Left hindlimb (tissue), 1 donor: ENCODE measurements at places on chromosomes 1 and 21.

DNA sequence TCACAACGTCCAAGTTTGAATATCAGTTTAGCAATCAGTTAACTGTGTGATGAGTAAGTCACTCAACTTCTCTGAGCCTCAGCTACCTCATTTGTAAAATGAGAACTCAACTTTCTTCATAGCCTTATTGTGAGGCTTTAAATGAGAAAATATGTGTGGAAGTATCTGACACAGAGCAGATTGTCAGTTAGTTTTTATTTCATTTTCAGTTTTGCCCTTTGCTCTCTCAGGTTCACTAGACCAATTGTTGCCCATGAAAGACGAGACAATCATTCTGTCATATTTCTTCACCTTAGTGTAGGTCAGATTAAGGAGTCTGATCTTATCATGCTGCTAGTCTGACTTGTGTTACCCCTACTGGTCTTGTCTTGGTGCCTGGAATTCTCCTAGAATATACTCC, 232.8 kb upstream of the PTBP2 start:
- no peak for DNase-seq

DNA sequence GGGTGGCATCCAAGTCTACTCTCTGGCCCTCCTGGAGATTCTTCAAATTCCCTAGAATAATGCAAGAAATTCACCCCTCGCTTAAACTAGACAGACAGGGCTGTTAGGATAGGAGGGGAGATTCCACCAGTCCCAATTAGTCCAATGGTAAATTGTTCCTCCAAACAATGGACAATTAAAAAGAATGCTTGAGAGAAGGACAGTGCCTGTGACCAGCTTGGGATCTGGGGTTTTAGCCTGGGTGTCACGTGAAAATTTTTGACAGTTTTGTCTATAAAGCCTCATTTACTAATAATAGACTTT, 177.7 kb upstream of the RAB4A start:
- DNase-seq, result no peak

DNA sequence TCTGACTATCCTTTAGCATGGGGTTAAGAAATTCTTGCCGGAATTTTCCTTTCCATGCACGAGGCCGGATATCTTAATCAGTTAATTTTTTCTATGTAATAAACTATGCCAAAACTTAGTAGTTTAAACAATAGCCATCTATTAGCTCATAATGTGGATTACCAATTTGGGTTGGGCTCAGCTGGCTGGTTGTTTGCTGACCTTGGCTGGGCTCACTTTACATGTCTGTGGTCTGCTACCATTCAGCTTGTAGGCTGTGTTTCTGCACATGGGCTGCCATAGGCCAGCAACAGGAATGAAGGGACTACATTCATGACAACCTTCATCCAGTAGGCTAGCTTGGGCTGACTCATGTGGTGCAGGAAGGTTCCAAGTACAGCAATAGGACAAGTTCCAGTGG, 56.0 kb upstream of the NTPCR start:
- no peak for DNase-seq

DNA sequence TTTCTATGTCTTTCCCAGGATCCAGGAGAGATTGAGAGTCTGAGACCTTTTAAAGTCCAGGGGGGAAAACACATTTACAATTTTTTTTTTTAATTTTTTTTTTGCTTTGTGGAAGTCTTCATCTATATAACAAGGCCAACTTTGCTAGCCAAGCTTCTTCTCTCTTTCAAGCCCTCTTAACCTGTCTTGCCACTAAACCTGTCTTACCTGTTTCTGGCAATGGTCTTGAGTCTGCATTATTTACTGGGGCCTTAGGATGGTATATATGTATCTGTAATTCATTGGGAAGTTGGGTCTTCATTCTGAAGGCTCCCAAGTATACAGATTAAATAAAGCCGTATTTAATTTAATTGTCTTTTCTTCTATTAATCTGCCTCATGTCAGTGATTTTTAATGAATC, 750.9 kb upstream of the B3GALT2 start:
- no peak for DNase-seq

DNA sequence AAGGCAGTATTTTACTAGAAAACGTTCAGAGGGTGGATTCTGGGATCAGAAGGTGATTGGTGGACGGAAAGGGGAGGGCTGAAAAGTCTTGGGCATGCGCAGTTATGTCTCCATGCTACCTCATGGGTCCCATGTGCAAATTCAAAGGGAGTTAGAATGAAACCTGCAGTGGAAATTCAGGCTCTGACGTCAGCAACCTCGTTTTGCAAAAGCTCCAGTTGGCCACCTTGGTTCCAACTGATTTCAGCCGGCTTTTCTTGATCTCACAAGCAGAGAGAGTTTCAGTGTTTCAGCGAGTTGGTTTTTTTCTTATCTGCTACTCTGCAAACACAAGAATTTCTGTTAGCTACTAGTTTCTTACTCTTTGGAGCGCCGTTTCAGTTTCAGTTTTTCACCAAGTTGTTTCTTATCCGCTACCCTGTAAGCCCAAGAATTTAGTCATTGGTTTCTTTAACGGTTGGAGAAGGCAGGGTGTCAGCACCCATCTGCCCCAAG, 69.8 kb upstream of the PGBD5 start:
- no peak for DNase-seq

DNA sequence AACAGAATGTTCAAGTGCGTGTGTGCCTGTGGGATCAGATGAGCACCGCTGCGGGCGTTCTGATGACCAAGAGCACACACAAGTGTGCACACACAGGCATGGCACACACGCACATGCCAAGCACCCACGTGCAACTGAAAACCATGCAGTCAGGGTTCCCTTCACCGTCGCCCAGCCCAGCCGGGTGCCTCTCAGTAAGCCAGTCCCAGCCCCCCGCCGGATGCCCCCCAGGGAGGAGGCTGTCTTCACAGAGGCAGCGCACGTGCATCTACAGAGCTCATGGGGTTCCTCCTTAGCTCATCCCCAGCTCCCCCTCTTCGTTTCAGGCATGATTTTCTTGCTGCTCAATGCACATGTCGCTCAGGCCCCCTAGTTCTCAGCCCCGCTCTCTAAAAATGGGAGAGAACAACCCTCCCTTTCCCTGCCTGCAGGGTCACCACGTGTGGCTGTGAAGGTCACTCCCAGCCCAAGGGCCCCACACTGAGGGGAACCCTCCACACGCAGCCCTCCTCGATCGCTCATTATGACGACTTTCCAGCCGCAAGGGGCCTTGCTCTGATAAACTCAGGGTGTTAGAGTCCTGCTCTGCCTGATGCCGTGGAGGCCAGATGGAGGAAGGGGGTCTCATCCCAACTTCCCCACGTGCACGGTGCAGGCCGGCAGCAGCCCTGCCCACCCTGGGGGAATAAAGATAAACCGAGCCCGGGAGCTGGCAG, 30.4 kb upstream of the ARHGEF16 start:
- DNase-seq, result no peak

- DNase-seq, result no peak
Observed at GRCh38 chr1:14261395-14261794, 337.1 kb upstream of the KAZN start.

DNA sequence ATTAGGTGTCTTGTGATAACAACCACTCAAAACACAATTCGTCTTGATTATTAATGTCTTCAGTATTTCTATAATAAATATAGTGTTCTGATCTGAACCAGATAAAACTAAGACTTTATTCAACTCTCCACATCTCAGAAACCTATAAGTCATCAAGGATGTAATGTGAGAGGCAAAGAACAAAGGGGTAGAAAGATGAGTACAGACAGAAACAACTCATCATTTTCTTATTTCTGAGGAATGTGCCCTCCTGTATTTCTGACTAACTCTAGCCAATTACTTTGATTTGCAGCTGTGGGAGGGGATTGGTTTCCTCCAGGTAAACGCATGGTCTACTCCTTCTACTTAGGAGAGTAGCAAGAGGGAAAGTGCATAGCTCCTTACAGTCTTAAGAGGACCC, 73.7 kb upstream of the ST6GALNAC5 start:
- no peak for DNase-seq

DNA sequence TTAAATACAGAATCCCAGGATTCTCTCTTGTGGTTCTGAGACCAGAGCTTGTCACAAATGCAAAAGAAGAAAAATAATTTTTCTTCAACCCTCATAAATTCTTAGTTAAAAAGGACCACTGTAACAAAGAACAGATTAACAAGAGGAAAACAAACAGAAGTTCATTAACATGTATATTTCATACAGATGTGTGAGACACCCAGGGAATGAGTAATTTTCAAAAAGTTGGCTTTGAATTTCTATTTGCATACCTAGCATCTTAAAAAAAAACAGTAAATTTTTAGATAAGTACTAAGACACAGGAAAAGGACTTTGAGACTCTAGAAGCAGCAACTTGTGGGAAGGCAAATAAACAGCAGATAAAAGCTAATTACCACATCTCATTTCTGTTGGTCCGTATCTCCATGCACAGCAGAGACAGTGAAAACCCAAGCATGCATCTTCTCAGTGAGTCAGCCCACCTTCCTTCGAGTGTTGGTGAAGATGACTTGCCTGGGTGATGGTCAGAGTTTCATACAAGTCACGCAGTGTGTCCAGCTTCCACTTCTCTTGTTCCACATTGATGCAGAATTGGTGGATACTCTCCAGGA, 399.9 kb upstream of the ADAMTS5 start:
- no peak for DNase-seq

DNA sequence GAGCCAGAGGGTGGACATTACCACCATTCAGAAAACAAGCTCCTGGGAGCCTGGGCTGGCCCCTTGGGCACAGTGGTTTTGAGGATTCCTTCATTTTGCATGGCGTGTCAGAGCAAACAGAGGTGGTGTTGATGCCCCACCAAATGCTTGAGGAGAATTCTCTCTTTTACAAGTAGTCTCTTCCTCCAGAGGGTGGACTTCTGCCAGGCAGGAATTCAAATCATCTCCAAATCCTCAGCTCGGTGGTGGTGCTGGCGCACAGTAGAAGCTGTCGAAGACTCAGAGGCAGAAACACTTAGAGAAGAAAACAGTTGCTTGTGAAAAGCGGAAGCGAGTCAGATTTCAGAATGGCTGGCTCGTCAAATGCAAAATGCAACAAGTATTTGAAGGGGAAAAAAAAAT, 3.4 kb upstream of the CHI3L1 start:
- no peak for DNase-seq

- no peak for DNase-seq
Observed at GRCh38 chr1:200780545-200781369, 42.1 kb downstream of the CAMSAP2 start.

- no peak for DNase-seq
Observed at GRCh38 chr21:34154878-34155277, 81.5 kb downstream of the MRPS6 start.

GRCh38 chr1:240091614-240092300, at the start of gene FMN2:
FMN2 (plus strand) TSS chr1:240091883; CDS start chr1:240092110, 227 bp downstream.
- DNase-seq, result peak; percentile 32

DNA sequence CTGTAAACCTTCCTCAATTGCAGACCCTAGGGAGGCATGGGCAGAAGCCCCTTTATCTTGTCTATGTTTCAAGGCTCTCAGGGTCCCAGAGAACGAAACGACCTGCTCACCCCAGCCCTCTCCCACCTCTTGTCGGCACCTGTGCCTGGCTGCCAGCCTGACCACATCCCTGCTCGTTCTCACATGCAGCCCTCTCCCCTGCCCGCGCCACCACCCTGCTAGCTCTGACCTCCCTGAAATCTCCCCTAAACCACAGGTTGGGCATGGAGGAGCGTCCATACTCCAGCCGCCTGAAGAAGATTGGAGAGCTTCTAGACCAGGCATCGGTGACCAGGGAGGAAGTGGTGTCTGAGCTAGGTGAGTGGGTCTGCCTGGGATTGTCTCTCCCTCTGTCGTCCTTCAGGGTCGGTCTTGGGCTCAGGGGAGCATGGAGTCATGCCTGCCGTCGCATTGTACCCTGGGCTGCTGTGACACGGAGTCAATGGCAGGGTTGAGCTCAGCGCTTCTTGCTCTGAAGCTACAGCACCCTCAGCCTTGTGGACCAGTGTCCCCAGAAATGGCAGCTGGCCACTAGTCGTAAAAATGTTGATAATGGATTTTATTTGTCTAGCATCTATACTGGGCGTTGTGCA, 3.6 kb downstream of the ADPRS start:
- no peak for DNase-seq

GRCh38 chr1:224809613-224810012, 119.9 kb upstream of the DNAH14 start:
- DNase-seq, result no peak

GRCh38 chr1:52238887-52239707, 97.2 kb downstream of the ZFYVE9 start:
- no peak for DNase-seq
